Mesenteric fat pad (tissue), 1 donor: ENCODE measurements at places on chromosomes 1 and 21.

- no peak for DNase-seq
These were observed 8.7 kb downstream of the RNF223 start for GRCh38 chr1:1065265-1065939.

DNA sequence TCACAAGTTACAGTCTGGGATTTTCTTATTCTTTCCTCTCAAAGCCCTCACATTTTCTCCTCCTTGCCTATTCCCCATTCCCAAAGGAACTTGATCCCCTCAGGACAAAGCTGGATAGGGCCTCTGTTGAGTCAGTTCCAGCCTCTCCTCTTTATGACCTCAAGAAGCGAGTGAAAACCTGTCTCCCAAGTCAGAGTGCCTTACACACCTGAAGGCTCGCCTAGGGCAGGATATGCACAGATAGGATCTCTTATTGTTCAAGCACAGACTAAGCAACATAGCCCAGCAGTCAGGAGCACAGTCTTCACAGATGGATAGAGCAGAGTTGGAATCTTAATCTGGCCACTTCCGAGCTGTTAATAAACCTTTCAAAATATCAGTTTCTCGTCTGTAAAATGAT, 60.8 kb upstream of the PRRC2C start:
- DNase-seq: no peak

DNA sequence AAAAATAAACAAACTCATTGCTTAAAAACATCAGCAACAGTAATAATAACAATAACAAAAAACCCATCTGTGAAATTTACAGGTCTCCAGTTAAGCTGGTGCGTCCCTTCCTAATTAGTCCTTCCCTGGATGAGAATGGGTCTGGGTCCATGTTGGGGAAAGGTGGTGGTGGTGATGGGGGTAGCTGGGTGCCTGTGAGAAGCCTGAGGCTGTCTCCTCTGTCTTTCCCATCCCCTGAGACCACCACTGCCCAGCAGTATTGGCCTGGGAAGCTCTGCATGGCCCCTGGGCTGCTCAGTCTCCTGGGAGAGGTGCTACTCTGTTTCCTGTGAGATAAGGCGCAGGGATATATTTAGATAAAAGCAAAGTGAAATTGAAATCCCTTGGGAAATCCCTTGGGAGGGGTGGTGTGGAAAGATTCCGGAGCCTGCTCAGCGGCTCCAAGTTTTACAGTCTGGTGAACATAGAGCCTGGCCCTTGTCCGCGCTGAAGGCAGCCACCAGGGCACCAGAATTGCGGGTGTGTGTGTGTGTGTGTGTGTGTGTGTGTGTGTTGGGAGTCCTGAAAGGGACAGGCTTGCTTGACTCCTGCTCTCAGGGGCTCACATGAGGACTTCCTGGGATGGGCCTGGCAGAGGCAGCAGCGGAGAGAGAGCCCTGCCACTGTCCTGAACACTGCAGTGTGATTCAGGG, 150.2 kb downstream of the FOXD2 start:
- peak; percentile 43 for DNase-seq

DNA sequence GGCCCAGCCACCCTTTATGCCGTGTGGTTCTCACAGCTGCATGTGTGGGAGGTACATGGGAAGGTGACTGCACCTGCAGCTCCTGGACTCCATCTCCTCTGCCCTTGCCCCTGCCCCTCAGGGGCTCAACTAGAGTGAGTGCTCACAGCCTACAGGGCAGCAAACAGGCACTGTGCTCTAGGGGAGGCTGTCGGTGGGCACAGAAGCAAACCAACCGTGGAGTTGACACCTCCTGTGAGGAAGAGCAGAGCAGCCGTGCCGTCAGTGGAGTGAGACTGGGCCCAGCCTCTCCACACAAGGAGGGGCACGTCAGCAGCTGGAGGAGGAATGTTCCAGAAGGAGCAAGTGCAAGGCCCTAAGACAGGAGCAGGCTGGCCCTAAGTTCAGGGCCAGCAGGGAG, 32.7 kb downstream of the BMP8A start:
- DNase-seq: no peak

DNA sequence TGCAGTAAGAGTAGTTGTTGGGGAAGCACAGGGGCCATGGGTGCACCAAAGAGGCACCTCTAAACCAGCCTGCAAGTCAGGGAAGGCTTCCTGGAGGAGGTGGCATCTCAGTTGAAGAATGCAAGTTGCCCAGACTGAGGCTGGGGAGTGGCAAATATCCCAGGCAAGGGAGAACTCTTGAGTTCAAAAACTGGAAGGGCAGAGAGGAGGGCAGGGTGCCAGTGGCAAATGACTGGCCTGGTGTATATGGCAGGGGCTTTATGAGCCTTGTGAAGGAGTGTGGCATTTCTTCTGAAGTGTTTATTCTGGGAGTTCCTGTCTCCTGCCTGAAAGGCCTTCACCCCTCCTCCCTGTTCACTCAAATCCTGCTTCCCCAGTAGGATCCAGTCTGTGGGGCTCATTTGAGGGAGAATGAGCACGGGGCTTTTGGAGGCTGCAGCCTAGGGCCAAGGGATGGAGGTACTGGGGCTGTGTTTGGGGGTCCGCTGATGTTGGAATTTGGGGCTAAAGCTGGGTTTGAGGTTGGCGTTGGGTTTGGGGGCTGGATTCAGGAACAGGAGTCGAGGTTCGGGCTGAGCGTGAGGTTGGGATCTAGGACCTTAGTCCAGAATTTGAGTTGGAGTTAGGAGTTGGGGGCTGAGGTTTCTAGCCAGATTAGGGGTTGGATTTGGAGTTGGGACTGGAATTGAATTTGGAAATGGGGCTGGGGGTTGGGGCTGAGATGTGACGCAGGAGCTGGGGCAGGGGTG, at the start of gene TMEM125:
TMEM125 (plus strand) TSS at position 357 of the 749 bp plus-strand sequence. CDS start 2,740 bp downstream, outside the sequence.
- DNase-seq: peak; percentile 55

DNA sequence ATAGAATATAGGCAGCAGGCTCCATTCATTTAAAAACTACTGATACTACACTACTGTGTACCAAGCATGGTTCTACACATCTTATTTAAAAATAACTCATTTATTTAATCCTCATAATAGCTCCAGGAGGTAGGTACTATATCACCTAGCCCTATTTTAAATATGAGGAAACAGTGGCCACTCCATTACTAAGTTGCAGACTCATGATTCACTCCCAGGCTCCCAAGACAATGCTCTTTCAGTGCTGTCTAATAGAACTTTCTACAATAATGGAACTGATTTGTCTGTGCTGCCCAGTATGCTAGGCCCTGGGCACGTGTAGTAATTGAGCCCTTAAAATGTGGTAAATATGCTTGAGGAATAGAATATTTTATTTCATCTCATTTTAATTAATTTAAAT, 357.1 kb downstream of the LTN1 start:
- DNase-seq: no peak

DNA sequence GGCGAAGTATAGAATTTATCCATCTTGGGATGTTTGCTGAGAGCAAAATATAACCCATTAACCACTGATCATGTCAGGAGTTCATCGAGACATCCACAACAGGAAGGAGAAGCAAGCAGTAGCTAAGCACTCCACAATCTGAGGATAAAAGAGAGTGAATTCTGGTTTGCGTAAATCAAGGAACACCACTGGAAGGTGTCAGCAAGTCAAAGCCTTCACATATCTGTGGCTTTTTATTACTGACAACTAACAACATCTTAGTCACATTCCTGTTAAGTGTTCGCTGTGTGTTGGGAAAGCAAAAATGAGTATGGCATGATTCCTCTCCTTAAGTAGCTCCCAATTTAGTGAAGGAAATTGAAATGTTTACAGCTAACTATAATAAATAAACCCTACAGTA, 44.5 kb upstream of the DARS2 start:
- DNase-seq: no peak

DNA sequence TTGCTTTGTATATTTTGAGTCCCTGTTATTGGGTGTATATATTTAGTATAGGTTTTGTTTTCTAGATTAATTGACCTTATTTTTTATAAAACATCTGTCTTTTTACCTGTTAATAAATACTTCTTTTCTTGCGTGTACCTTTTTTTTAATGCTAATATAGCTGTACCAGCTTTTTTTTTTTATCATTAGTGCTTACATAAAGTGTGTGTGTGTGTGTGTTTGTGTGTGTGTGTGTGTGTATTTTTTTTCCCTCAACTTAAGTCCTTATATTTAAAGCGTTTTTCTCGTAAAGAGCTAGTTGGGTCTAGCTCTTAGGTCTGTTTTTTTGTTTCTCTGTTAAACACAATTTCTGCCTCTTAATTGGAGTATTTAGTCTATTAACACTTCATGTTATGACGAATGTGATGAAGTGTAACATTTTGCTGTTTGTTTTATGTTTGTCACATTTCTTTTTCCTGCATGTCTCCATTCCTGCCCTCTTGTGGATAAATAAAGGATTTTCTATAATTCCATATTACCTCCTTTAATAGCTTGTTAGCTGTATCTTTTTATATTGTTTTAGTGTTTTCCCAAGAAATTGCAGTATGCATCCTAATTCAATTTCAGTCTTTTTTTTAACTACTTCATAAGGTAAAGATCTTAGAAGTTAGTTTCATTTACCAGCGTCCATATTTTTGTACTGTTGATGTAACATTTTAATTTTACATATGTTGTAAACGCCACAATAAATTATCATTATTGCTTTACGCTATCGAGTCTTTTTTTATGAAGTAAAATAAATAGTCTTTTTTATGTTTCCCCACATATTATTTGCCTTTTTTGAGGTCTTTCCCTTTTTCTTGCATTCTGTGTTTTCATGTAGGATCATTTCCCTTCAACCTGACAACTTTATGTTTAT, 4.3 kb downstream of the PRMT2 start:
- DNase-seq: no peak

DNA sequence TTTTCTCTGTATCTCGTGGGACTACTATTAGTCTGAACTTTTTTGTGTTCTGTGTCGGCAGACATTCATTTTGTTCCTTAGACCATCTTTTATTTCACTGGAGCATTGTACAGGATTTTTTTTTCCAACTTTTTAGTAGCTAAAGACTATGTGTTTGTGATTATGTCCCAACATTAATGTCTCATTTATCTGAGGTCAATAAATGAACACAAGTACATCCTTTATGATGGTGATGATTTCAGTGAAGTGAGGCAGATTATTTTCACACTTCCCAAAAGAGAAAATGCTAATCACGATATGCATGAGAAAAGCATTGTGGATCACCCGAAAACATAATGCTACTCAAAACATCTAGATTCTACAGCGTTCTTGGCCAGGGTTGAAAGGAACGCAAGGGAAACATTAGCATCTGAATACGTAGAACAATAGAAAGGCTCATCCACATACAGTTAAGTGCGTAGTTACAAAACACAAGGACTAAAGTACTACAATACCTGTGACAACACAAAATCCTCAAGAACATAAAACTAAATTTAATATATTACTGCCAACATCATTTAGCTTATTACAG, 981.7 kb upstream of the NCAM2 start:
- no peak for DNase-seq

DNA sequence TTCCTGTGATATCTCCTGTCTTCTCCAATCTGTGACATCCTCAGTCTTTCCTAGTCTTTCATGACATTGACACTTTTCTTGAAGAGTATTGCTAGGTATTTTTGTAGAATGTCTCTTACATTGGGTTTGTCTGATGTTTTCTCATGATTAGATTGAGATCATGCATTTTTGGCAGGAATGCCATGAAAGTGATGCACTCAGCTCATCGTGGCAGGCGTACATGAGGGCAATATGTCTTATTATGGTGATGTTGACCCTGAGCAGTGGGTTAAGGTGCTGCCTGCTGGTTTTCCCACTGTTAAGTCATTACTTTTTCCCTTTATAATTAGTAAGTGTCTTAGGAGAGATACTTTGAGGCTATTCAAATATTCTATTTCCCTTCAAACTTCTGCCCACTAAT, 80.2 kb upstream of the SSX2IP start:
- no peak for DNase-seq

DNA sequence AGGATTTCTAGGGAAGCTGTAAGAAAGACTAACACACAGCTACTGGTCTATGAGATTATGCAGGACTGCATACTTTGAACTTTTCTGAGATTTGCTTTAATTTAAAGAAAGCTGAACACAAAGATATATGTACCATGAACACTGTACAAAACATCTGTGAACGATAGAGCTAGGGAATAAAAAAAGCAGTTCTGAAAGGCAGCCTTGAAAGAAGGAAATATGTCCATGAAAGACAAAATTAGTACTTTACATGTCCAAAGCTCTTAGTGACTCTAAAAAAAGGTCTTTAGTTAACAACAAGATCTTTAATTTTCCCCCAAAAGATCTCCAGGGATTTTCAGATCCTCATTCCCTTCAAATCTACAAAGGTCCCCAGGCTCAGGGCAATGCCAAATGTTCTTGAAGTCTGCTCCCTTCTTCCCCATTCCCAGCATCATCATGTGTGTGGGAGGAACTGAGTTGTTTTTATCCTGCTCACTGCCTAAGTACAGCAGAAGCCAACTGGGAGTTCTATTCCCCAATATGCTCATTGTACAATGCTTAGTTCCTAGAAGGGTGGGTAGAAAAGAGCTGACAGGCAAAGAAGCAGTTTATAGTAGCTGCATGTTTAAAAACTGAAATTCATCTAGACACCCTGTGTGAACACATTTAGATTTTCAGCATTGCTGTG, 60.1 kb upstream of the PTCH2 start:
- DNase-seq: no peak

GRCh38 chr1:113293256-113293626, 97.1 kb upstream of the MAGI3 start:
- no peak for DNase-seq

GRCh38 chr1:205770618-205771017, 4.7 kb downstream of the RAB29 start:
- no peak for DNase-seq

DNA sequence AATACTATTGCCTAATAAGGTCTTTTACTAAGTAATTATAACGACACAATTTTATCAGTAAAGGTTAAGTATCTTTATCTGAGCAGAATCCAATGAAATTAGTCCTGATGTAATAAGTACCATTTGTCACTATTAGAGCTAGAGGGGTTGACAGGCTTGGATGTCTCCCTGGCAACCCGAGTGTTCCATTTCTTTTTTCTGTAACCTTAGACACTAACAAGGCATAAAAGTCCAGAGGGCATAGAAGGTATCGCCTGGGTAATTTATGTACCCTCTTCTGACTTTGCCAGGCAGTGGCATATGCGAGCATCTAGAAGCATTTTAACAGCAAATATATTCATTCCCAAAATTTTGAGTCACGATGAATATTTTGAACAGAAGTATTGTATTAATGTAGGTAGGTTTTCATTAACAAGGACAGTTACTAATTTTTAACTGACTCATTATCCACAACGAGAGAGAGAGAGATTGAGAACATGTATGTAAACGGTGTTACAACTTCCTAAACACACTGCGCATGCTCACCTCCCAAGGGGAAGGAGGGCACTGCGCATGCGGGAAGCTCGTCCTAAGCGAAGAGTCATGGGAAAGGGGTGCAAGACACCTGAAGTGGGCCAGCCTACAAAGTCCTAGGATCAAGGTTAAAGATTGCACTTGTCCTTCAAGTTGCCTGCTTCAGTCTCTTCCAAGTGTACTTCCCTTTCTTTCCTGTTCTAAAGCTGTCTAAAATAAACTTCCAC, 423.9 kb downstream of the DSCAM start:
- no peak for DNase-seq
